ENCODE measurements at places on chromosomes 1 and 21. TPM values are rescaled to one million over a fixed set of nuclear protein-coding genes. Genes with fewer than 3 reads are reported as not detected.
A peak's percentile ranks its signal among the peaks of the same experiment; 100 is the strongest.

The PPIAL4G gene
- 0.12 TPM for total RNA-seq

DNA sequence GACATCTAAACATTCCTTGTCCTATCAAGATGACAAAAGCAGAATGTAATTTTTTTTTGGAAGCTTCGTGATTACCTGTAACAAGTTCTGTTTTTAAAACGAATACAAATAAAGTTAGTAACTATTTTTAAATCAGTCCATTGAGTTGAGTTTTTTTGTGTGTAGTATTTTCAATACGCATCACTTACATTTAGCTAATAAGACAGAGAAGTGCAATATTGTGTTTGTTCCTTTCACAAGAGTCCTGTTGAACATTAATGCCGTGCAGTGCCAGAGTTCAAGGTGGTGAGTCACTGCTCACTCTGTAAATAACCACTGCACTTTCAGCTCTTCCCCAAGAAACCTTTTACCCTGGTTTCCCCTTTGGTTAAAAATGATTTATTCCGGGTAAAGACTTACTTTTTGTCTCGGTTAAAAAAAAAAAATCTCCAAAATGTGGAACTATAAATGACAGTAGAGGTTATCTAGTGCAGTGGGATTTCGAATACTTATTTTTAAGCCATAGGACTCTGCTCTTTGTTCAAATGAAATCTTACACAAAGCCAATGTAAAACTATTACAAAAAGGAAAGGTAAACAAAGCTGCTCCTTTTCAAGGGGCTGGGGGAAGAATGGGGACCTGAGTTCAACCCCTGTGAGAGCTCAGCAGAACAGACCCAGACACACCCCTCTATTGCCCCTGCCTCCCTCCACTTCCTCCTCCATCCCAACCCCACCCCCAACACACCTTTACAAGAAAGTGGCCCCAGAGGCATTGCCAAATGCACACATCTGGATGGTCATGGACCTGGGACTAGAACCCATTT lies 14.8 kb upstream of the NCMAP start:
- no peak for DNase-seq

The C1QTNF12 gene
- total RNA-seq, result 1.5 TPM

- DNase-seq, result no peak
Measured at GRCh38 chr1:86245566-86246190, 89.1 kb upstream of the COL24A1 start.

The KLF17 gene
- total RNA-seq, result not detected

The SNRPE gene
- 71.7 TPM for total RNA-seq

DNA sequence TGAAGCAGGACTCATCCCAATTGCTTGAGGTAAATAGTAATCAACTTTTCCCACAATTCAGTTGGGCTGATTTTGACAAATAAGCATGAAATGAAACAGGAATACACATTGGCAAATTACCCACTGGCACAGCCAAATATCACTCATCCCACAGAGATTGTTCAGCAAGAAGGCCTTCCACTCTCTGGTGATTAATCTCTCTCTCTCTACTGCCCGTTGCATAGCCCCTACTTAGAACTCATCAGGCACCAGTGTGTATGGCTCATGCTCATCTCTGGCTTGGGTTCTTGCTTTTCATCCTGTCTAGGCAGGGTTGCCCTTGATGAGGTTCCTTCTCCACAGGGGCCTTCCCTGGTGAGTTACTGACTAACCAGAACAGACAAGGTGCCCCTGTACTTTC lies 1.1 kb downstream of the BSDC1 start:
- DNase-seq, result no peak

DNA sequence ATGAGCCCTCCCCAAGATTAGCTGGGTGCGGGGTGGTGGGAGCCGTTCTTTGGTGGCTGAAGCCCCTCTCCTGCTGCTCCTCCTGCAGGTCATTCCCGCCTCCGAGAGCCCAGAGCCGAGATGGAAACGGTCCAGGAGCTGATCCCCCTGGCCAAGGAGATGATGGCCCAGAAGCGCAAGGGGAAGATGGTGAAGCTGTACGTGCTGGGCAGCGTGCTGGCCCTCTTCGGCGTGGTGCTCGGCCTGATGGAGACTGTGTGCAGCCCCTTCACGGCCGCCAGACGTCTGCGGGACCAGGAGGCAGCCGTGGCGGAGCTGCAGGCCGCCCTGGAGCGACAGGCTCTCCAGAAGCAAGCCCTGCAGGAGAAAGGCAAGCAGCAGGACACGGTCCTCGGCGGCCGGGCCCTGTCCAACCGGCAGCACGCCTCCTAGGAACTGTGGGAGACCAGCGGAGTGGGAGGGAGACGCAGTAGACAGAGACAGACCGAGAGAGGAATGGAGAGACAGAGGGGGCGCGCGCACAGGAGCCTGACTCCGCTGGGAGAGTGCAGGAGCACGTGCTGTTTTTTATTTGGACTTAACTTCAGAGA lies 448 bp downstream of the G0S2 start:
- DNase-seq, result peak; percentile 83

DNA sequence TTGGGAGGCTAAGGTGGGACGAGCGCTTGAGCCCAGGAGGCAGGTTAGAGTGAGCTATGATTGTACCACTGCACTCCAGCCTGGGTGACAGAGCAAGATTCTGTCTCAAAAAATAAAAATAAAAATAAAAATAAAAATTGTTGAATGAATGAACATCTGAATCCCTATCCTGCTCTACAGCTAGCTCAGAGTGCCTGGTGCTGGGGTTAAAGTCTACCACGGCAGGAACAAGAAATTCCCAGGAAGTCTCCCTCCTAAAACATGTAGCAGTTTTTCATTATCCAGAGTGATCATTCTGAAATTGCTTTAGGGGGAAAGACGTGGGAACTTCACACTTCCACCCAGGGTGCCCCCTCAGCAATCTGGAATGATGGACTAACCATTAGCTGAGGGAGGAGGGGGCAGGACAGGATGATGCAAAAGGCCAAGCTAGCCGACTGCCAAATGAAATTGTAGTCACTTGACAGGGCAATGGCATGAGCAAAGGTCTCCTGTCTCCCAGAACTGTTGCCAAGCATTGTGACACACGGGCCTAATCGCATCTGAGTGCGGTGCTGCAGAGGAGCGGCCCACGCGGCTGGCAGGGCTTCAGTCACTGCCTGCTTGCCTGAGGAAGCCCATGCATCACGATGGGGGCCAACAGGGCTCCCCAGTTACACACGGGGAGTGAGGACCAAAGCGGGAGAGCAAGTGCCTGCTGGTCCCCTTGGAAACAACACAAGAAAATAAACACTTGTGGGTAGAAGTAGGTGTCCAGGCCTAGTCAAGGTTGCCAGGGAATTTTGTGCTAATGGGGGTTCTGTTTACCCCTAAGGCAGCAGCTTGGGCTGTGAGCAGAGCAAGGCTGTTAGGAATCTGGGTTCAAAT lies 85.7 kb downstream of the NENF start:
- DNase-seq, result peak; percentile 66

The MLLT11 gene
- total RNA-seq, result 1.2 TPM

GRCh38 chr21:42691901-42692559 lies 38.6 kb downstream of the PDE9A start:
- DNase-seq, result no peak

DNA sequence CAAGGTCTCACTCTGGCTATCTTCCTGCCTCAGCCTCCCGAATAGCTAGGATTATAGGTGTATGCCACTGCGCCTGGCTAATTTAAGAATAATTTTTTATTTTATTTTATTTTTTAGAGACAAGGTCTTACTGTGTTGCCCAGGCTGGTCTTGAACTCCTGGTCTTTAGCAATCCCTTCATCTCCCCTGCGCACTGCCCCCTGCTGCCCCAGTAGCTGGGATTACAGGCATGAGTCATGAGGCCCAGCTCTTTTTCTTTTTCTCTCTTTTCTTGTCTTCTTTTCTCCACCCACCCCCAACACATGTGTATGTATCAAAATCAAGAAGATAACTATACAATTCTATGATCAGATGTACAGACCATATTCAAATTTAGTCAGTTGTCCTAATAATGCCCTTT lies 87.2 kb downstream of the PEX14 start:
- no peak for DNase-seq

The HCN3 gene
- total RNA-seq, result 4.7 TPM

- DNase-seq, result no peak
Measured at GRCh38 chr1:50415235-50416149, 7.8 kb downstream of the DMRTA2 start.

- DNase-seq, result no peak
Measured at GRCh38 chr1:27117733-27118439, 37.0 kb downstream of the SLC9A1 start.

- no peak for DNase-seq
Measured at GRCh38 chr21:25149022-25149421, 458.3 kb downstream of the MRPL39 start.

The MFAP2 gene
- total RNA-seq, result 13.3 TPM

DNA sequence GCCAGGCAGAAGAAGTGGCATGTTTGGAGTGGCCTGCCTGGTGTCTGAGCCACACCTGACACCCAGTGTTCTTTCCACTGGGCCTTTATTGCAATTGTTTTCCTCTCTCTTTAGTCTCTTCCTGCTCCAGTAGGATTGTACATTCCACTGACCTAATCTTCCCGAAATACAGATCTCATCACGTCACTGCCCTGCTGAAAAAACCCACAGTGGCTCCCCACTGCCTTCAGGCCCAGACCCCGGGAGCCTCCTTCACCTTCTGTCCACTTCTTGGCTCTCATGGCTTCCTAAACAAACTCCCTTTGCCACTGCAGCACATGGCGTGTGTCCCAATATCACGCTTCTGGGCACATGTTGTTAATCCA lies 25.3 kb upstream of the ATP5PO start:
- DNase-seq, result no peak

- DNase-seq, result no peak
Measured at GRCh38 chr21:28482657-28483056, 510.0 kb downstream of the LTN1 start.

The TSPAN1 gene
- 174 TPM for total RNA-seq

Data from lung (tissue), 17 donors.